RKO (cell line): ENCODE measurements at places on chromosomes 4 and X.

DNA sequence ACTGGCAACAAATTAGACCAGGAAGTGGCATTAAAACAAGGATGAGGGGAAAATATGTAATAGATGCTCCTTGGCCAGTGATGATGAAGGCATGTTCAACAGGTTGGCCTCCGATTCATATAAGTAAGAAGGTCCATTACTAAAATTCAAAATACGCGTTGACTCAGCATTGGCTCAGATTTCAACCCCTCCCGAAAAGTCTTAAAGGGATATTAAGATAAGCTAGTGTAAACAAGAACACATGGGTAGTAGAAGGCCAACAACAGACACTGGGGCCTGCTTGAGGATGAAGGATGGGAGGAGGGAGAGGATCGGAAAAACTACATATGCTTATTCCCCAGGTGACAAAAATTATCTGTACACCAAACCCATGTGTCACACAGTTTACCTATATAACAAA, 19.1 kb upstream of the LAP3 start:
- DNase-seq, result peak; percentile 35

GRCh38 chr4:4842476-4843441, 16.7 kb upstream of the MSX1 start:
- no peak for DNase-seq

DNA sequence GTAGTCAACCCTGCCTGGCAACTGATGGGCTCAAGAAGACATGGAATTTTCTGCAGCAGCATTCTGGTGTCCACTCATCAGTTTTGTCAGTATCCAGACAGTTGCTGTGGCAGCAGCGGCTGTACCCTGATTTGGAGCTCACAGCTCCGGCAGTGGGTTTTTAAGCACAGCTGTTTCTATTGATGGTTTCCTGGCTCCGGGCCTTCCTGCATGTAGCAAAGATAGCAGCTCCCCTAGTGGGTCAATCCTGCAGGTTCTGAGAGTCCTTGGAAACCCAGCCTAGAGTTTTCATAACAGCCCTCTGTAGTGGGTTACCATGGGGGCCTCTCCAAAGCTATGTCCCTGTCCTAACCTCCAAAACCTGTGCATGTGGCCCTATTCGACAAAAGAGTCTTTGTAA, 84.0 kb upstream of the ATP6AP2 start:
- peak; percentile 0 for DNase-seq

- DNase-seq, result no peak
These were observed 18.8 kb upstream of the METAP1 start for GRCh38 chr4:98976716-98977115.

GRCh38 chr4:154549894-154550790, at the start of gene PLRG1:
Gene PLRG1 (minus strand): TSS chr4:154550400. CDS start chr4:154550308, 92 bp downstream.
- peak; percentile 95 for DNase-seq

GRCh38 chr4:8329859-8330761, 60.6 kb downstream of the HTRA3 start:
- no peak for DNase-seq

DNA sequence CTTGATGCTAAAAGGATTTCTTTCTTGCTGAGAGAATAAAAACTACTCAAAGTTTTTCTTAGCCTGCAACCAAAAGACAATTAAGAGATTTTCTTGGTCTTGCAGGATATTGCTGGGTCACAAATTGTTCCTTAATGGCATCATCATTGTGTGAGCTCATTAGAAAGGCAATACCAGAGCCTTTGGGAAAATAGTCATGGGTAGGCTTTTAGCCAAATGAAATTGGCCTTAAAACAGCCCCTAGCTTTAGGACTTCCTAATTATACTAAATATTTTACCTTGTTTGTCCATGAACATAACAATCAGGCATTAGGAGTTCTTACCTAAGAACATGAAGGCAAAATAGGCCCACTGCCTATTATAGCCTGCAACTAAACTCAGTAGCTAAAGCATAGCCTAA, 10.4 kb upstream of the FAM13A start:
- no peak for DNase-seq

DNA sequence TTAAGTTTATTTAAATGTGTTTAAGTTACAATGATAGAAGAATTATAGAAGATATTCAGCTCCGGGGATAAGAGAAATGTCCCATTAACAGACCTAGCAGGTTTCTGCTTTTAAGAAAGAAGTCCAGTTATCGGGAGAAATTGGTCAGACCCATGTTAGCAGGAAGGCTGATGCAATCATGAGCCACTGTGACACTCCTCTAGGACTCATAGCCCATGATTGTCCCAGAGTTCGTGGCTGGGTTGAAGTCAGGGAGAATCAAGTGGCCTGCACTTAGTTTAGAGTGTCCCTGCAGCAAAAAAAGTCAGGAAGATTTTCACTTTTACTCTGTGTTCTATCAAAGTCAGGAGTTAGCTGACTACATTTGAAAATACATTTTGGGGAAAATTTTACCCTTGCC, 72.0 kb downstream of the TMEM144 start:
- DNase-seq, result peak; percentile 75

DNA sequence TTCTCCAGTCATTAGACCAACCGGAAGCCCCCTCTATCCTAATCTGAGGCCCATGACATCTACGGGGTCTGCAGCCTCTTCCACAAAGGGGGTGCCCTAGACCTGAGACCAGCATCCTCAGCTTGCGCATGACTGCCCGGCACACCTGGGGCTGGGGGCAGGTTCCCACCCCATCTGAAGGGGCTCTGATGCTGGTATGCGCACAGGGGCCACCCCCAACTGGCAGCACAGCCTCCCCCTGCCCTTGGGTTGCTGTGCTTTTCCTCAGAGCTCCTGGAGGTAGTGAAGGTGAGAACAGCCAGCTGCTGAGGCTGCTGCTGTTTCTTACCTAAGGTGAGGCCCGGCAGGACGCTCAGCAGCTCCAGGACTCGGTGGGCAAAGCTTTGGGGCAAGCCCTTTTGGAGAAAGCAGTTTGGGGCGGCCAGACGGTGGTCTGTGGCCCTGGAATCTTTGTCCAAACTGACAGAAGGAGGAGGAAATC, 18.9 kb upstream of the CPLX1 start:
- no peak for DNase-seq

GRCh38 chrX:70141373-70141772, 8.1 kb downstream of the IGBP1 start:
- DNase-seq, result no peak

DNA sequence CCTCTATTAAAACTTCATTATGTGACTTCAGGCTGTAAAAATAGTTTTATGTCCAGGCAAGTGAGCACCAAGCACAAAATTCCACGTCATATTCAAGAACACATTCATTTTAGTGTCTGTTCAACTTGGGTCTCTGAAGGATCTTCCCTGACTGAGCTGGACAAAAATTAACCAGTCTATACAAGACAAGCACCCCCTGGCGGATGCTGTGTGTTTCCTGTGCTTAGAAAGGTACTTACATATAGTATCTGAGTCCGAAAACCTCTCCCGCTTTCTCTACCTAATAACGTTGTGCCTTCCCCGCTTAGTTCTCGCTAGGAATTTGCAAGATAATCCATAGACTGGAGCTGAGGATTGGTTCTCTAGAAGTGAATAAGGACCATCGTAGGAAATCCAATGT, 2214.5 kb upstream of the TENM3 start:
- peak; percentile 52 for DNase-seq

- no peak for DNase-seq
These were observed at the start of gene RAB33A for GRCh38 chrX:130171446-130172126. Gene RAB33A (plus strand): TSS chrX:130171962. CDS start chrX:130172063, 101 bp downstream.

DNA sequence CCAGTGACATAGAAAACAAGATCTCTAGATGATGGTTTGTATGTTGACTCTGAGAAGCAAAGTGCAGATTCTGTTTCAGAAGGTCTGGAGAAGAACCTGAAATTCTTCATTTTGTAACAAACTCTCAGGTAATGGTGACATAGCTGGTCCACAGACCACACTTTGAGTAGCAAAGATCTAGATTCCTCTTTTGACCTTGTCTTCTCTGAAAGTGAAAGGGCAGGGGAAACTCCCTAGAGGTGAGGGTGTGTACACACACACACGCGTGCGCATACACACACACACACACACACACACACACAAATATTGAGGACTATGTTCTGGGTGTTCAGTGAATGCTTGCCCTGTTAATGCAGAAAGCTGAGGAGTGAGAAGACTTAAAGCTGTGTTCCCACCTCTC, 110.1 kb downstream of the NHSL2 start:
- no peak for DNase-seq
